ENCODE measurements at places on chromosomes 6 and 20.

- DNase-seq: no peak
Measured at GRCh38 chr20:24275946-24276705, 193.3 kb upstream of the SYNDIG1 start.

- no peak for DNase-seq
Measured at GRCh38 chr6:12595161-12595811, 121.3 kb upstream of the PHACTR1 start.

DNA sequence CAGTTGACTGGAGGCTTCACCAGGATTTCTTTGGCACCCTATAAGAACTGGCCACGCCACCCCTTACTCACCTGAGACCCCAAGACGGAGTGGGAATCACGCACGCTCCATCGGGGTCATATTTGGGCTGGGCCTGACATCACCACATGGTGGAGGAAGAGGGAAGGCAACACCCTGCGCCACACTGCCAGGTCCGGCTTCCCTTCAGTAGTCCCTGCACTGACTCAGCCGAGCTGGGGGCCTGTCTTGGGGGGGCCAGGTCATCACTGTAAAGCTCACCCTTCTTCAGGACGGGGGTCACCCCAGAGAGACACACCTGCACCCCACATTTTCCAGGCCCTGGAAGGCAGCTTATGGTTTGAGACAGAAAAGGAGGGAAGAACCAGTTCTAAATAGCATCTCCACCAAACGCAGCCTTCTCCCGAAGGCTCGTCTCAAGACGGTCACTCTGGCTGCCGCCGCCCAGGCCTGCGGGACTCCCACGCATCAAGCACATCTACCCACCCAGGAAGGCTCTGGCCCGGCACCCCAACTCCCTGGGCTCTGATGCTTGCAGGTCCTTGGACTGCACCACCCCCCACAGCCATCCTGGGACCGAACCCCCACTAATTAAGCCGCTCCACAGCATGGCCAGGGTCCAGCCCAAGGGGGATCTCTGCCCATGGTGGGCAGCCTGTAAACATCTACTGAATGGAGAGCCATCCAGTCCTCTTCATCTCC is 51.8 kb downstream of the GINS1 start:
- DNase-seq: no peak

GRCh38 chr6:43144879-43145278 is 26.2 kb upstream of the SRF start:
- no peak for DNase-seq

DNA sequence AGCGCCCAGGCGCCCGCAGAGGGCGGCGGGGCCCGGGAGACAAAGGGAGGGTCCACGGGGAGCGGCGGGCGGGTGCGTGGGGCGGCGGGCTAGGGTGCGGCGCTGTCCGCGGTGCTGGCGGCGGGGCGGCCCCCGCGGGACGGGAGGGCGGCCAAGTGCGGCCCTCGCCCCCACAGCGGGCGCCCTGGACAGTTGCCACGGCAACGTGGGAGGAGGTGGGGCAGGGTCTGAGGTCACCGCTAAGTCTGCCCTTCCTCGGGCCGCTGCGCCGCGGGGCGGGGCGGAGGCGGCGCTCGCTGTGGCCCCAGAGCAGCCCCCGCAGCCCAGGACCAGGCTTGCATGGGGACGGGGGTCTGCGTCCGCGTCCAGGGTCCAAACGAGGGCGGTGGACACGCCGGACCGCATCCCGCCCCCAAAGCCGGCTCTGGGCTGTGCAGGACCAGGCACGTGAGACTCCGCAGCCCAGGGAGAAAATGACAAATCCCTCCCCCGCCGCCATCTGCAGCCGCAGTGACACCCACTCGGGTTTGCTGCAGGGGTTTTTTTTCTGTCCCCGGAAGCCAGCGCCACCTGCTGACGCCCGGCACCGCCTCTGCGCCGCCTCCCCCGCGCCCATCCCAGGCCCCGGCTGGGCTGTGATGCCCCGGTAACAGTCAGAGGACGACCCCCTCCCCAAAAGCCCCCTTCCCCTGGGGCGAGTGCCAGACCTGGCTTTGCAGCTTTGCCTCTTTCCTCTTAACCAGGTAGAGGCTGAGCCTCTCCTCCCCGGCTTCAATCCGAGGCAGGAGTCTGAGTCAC is 36.8 kb downstream of the YTHDF1 start:
- DNase-seq: no peak

DNA sequence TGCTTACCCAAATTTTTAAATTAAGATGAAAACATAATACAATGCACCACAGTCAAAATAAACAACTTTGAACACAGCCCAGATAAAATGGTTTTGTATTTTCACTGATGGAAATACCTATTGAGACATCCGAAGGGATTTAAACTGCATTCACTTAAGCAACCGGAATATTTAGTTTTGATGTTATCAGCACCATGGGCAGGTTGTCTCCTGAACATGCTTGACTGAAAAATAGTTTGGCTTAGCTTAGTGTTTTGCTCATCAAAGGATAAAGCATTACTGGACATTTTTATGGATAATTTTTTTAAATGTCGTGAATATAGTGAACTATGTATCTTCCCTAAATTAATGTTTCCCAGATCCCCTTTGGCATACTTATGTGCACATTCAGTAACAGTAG is 177.5 kb downstream of the GJA1 start:
- no peak for DNase-seq

GRCh38 chr6:114267897-114268296 is 74.9 kb downstream of the HS3ST5 start:
- no peak for DNase-seq

GRCh38 chr6:118781897-118782296 is 112.1 kb upstream of the ASF1A start:
- no peak for DNase-seq

- no peak for DNase-seq
Measured at GRCh38 chr6:136784271-136784664, 8.0 kb downstream of the MAP3K5 start.

GRCh38 chr6:158662954-158663624 is 13.2 kb downstream of the SYTL3 start:
- DNase-seq: no peak

- DNase-seq: no peak
Measured at GRCh38 chr20:23928788-23929187, 49.2 kb upstream of the CST5 start.

DNA sequence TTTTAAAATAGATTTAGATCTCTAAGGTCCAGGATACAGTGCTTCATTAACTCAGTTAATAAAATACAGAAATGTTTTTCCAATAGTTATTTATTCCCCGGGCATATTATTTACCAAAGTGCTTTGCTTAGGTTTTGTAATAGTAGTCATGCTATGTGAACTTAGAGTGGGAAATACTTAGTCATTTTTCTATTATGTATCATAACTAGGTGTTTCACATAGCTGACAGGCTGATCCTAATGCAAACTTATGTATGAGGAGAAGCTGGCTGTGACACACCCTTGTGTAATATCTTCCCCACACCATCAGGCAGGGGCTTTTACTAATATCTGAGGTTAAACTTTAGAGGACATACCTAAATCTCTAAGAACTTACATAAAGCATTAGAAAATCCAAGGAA is 277.7 kb upstream of the RIMS1 start:
- DNase-seq: no peak

- DNase-seq: no peak
Measured at GRCh38 chr6:107690643-107691061, 133.5 kb downstream of the SCML4 start.

- DNase-seq: no peak
Measured at GRCh38 chr6:142913036-142913510, 31.9 kb downstream of the HIVEP2 start.

GRCh38 chr6:132128424-132128823 is 177.3 kb upstream of the CCN2 start:
- no peak for DNase-seq

- no peak for DNase-seq
Measured at GRCh38 chr6:4459996-4460395, 316.2 kb upstream of the CDYL start.

DNA sequence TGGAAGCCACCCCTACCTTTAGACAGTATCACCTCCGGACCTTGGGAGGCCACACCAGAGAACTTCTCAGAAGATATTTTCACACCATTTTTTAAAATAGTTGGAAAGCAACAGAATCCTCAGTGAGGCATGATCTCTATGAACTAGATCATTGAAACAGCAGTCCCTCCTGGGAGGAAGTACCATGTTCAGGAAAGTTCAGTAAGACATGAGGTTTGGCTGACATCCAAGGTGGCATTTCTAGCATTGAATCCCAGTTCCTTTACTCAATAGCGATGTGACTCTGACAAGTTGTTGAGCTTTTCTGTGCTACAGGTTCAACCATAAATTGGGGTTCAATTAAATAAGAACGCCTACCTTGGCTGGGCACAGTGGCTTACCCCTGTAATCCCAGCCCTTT is 169.0 kb downstream of the TBC1D7 start:
- no peak for DNase-seq

- no peak for DNase-seq
Measured at GRCh38 chr6:43517505-43518357, 842 bp downstream of the POLR1C start.

GRCh38 chr6:146258206-146258605 is 229.3 kb downstream of the GRM1 start:
- DNase-seq: no peak

DNA sequence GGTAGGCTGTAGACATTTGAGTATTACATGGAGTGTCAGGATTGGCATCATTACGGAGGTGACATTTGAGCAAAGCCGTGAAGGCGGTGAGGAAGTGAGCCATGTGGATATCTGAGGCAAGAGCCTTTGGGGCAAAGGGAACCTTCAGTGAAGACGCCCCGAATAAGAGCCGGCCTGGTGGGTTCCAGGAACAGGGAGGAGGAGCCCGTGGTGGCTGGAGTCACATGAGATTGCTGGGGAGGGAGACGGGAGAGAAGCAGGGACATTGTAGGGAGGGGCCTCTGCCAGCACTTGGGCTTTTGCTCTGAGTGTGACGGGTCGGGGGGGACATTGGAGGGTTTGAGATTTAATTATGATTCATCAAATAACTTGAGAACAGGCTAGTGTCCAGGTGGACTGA is 78.3 kb downstream of the PHACTR3 start:
- no peak for DNase-seq

- no peak for DNase-seq
Measured at GRCh38 chr20:1418350-1418749, 25.5 kb upstream of the FKBP1A start.

DNA sequence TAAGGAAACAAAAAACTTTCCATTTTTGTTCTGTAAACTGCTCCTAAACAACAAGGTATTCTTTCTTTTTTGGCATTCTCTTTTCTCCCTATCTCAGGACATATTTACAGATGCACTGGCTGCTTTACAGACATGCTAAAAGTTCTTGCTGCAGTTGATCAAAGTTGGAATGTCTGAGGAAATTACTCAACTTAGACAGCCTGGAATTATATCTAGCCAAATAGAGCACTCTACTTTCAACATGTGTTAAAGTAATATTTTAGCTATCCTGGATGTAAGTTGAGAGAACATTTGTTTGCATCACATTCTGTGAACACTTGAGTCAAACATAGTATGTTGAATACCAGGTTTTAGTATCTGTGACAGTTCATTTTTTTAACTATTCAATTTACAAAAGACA is 24.8 kb downstream of the TASP1 start:
- DNase-seq: no peak

DNA sequence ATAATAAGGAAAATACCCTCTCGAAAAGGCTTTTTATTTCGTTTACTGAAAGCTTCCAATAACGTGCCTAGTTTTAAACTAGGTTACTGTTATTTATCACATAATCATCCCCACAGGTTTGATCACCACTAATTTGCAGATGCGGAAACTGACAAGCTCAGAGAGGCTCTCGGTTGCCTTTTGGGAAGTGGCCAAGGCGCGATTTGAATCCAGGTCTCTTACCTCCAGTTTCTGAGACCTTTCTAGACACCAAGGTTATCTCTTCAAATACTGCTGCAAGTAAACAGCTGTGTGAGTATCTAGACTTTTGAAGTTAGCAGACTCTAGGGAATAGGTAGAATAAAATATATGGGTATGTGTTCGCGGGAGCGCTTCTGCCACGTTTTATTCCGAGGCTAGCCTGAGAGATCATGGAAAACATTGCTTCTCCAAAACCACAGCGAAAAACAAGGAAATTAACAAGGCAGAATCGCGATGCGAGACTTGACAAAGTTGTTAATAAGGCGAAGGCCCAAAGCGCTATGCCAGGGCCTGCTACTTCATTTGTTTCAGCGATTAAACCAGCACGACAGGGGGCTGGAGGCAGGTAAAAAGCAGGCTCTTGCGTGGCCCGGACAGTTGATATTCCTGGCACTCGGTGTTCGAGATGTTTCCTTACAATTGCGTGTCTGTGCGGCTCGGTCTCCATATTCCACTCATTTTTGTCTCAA is 1.8 kb upstream of the JARID2 start:
- no peak for DNase-seq

DNA sequence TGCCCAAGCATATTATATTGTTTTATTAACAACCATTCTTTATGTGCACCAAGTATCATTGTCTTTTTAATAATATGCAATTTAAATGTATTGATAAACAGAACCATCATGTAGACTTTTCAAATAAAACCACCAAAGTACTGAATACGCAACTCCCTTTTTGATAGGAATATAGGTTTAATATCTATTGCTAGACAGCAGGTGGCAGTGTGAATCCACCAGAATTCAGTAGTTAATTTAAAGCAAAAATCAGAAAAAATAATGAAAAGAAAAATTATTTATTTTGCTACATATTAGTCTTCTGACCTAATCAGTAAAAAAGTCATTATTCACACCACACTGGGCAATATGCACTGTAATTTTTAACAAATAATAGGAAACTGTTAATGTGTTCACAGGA is 143.7 kb downstream of the KLHL32 start:
- DNase-seq: no peak

DNA sequence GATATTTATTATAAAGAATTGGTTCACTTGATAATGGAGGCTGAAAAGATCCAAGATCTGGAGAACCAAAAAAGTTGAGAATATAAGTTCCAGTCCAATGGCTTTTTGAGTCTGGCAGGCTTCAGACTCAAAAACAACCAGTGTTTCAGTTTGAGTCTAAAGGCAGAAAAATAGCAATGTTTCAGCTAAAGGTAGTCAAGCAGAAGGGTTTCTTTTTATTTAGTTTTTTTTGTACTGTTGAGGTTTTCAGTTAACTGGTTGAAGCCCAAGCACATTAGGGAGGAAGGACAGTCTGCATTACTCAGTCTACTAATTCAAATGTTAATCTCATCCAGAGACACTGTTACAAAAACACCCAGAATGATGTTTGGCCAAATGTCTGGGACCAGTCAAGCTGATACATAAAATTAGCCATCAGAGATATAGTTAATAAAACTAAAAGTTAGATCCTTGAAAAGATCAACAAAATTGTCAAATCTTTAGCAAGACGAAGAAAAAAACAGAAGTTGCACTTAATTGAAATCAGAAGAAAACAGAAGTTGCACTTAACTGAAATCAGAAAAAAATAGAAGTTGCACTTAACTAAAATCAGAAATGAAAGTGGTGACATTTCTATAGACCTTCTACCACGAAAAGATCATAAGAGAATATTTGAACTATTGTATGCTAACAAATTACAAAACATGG is 980.3 kb upstream of the FLRT3 start:
- no peak for DNase-seq

- DNase-seq: no peak
Measured at GRCh38 chr6:112600168-112600567, 253.0 kb downstream of the RFPL4B start.

GRCh38 chr6:15657290-15657689 is 5.5 kb downstream of the DTNBP1 start:
- DNase-seq: no peak

GRCh38 chr6:93319304-93319703 is 100.1 kb downstream of the EPHA7 start:
- DNase-seq: no peak

- no peak for DNase-seq
Measured at GRCh38 chr6:164130151-164130550, 715.6 kb downstream of the QKI start.

- no peak for DNase-seq
Measured at GRCh38 chr20:49501917-49502316, 19.4 kb upstream of the KCNB1 start.
